ENCODE measurements at places on chromosomes 2 and 18.

DNA sequence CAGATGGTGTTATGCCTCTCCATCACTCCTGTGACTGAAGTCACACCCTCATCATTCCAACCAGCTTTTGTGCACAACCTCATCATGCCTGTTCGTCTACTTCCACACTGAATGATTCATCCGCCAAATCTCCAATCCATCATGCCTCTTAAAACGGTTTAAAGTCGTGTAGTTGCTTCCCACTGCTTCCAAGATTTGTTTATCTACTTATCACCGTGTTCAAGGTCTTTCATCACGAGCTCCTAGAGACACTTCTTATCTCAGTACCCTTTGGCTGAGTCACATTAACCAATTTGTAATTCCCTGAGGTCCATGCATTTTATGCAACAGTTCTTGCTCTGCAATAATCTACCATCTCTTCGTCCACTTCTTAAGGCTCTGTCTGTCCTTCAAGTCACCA, 592.3 kb upstream of the ID2 start:
- DNase-seq = no peak

DNA sequence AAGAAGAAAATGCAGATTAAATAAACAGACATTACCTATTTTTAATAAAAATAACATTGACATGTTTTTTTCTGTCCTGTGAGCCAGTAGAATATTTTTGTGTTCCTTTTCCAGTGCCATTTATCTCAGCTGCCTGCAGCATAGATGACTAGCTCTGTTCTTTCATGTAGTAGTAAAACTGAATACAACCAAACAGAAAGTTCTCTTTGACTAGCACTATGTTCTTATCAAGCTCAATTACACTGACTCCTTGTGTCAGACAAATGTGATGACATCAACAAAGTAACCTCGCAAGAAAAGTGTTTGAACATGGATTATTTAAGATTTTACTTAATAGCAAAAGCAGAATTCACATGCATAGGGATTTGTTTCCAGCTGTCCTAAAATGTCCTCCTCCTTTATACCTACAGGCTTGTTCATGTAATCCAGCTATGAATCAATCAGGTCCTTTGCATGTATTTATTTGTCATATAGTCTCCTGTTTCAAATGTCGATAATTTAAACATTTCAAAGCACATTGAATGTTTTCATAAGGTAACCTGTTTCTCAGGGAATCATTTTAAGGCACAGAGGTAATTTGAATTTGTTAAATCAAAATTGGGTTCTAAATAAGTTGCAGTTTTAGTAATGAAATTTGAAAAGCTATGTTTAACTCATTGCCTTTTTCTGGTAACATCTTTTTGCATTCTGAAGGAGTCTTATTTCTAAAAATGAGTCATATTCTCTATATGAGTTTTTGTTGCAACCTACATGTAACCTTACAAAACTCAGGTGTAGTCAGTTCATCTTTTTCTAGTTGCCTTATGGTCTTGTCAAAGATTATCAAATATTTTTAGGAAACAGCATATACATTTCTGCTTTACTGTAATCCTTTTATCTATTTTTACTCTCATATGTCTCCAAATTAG, 215.3 kb upstream of the GULP1 start:
- no peak for DNase-seq

- no peak for DNase-seq
Measured at GRCh38 chr2:152127628-152128027, 28.8 kb upstream of the CACNB4 start.

DNA sequence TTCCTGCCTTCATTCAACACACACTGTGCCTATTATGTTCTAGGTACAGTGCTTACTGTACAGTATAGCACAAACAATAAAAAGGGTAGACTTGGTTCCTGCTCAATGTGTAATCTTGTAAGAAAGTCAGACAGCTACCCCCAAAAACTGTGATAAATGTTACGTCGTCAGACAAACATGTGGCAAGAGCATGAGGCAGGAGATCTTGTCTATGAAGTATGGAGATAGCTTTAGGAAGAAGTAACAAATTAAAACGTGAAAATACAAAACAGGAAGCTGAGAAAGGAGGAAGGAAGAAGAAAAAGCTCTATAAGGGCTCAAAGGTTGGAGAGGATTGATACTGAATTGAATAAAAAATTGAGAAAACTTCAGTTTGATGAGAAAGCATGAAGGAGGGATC, 276.2 kb upstream of the HNRNPA3 start:
- DNase-seq = no peak
